ENCODE measurements at places on chromosomes 7 and 10.

DNA sequence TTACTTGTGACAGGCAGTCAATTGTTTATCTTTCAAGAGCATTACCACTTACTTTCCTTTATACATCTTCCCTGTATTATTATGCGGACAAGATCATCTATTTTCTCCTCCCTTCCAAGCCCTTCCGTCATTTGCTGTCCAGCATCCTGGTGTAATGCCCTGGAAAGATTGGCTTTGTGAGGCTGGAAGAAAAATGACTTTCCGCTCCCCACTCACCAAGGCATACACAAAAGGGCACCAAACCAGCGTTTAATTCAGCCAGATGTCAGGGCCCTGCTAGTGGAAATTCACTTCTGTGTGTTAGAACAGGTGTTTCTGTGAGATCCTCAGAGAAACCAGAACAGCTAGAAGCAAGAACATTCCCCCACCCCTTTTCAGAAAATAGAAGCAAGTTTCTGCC, 128.1 kb upstream of the NANOS1 start:
- DNase-seq: no peak

DNA sequence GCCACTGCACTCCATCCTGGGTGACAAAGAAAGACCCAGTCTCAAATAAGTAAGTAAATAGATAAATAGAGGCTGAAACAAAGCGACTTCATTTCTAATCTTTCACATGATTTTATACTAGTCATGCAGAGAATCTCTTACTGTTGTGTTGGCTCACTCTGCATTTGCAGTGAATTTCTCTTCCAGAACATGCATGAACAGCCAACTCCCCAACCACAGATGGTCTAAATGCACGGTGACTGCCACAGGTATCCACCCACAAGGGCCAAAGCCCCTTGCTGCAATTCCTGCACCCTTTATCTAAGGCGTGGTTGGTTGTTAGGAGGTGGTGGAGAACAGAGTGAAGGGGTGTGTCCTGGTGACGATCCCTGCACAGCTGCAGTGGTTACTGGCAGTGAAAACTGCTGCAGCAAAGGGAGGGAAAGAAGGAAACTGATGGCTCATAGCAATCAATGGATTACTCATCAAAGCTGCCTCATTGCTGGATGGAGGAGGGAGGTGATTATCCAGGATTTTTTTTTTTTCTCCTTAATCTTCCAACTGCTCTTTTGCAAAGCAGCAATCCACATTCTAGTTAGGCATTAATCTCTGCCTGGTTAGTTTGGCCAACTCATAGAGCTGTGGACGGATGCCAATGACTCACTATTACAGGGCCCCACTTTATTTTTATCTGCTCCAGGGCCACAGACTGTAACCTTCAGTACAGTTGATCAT, 50.6 kb downstream of the PRTFDC1 start:
- DNase-seq: peak; percentile 98

- no peak for DNase-seq
Measured at GRCh38 chr7:128437426-128438332, 18.0 kb upstream of the HILPDA start.

DNA sequence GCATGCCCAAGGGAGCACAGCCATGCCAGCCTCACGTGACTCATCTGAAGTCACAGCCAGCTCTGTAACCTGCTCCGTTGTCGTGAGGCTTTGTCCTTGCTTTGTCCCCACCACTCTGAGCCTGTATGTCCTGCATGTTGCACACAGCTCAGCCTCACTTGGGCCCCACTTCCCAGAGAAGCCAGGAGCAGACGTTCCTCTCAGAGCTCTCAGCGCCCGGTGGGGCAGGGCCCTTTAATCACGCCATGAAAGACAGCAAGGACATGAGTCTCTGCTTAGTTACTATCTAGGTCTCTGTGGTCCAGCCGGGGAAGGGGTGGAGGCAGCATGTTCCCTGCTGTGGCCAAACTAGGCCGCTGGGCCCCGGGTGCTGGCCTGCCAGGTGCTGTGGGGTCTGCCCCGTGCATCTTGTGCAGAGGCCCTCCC, 127.4 kb upstream of the FAM20C start:
- DNase-seq: no peak

GRCh38 chr7:16347827-16348192, 73.5 kb downstream of the CRPPA start:
- peak; percentile 63 for DNase-seq

GRCh38 chr10:125683821-125684220, 858 bp upstream of the TEX36 start:
- no peak for DNase-seq

DNA sequence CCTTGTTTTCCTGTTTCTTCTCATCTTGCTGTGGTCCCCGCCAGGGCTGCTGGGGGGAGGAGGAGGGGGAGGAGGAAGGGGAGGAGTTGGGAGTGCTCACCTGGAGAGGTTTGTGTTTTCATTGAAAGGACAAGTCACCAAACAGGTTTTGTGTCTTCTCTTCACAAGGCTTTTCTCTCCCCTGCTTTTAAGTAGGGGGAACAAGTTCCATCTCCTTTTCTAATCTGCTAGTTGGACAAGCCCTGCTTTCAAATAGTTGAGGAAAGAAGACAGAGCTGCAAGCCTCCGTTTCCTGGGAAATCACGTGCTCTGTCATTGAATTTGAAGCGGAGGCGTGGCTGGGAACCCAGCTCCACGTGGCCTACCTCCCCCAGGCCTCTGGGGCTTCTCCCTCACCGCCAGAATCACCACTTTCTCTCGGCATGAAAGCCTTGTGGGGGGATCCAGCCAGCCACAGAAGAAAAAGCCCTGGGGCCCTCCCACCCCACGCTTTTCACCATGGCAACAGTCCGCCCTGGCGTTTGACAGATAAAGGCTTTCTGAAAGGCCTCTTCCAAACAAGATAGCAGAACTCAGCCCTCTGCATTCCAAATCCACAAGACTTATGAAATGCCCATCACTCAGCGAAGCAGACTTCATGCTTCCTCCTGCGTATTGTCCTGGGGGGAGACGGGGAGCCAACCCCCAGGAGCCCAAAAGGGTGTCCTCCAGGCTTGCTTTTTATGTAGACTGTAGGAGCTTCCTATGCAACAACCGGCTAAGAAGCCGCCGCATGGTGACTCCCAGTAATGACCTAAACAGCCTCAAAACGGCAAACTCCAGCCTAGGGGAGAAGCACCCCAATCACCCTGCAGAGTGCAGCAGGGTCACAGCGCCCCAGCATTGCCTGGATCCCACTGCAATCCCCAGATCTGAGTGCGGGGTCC, 51.7 kb downstream of the PROSER2 start:
- peak; percentile 29 for DNase-seq

- DNase-seq: no peak
Measured at GRCh38 chr10:1454428-1454827, 282.9 kb downstream of the ADARB2 start.

DNA sequence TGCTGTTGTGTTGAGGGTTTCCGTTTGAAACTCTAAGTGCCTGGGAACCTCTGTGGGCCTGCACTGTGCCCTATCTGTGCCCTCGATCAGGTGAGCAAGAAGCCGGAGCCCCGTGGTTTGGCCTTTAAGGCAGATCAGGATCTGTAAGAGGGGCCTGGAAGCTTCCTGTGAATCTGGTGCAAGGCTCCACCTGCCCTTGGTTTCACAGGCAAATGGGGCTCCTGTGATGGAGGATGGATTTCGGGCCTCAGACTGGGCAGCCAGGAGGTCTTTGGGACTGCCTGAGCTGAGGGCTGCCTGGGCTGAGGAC, 21.6 kb downstream of the SCART1 start:
- no peak for DNase-seq

DNA sequence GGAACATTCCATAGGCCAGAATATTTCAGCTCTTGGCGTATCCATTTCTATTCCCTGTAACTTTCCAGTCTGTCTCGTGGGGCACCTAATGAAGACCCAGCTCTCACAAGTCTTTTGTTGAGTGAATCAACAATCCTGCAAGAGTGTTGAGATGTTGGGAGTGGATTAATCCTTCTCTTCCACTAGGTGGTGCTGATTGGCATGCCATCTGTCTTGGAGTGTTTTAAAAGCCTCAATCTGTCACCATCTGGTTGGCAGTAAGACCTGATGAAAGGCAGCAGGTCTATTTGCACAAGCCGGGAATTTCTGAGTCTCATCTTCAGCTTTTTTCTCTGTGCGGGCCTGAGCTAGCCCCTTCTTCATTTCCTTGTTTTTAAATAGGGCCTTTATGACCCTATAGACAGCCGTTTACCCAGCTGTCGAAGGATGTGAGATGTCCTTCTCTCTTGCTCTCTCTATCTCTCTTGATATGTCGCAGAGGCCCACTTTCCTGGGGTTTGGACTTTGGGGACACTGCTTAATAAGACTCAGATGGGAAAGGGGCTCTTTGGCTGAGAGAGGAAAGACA, 180.5 kb downstream of the ZNF365 start:
- DNase-seq: peak; percentile 89

GRCh38 chr7:6482307-6482706, 34.6 kb upstream of the DAGLB start:
- no peak for DNase-seq

DNA sequence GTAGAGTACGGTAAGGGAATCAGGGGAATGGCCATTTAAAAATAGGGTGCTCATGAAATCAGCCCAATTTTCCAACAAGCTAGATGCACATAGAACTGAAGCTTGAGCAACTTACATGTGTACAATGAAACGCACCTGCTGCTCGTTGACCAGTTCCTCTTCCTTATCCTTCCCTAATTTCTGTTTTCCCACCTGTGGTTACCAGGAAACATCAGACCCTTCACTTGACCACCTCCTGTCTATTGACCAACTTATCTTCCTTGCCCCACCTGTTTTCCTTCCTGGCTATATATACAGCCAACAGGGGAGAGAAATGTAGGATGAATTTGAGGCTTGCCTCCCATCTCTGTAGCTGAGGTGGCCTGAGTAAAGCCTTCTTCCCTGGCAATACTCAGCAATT, 37.8 kb upstream of the RAPGEF5 start:
- no peak for DNase-seq

GRCh38 chr10:131571346-131571745, 259.8 kb upstream of the TCERG1L start:
- DNase-seq: no peak

DNA sequence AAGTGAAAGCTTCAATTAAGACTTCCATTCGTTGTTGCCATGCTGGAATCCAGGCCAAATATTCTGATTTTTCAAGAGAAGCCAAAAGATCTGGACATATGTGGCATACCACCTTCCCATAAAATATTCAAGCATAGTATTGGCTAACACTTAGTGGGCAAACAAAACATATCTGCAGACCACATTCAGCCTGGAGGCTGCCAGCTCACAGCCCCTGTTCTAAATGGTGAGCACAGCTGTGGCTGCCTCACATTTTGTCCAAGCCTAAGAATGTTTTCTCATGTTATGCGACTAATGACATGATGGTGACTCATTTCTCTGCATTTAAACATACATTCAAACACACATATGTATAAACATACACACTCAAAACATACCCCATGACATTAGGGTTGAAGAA, 10.6 kb upstream of the CALU start:
- DNase-seq: peak; percentile 68

GRCh38 chr7:64611717-64612116, 48.8 kb upstream of the ZNF680 start:
- DNase-seq: no peak

DNA sequence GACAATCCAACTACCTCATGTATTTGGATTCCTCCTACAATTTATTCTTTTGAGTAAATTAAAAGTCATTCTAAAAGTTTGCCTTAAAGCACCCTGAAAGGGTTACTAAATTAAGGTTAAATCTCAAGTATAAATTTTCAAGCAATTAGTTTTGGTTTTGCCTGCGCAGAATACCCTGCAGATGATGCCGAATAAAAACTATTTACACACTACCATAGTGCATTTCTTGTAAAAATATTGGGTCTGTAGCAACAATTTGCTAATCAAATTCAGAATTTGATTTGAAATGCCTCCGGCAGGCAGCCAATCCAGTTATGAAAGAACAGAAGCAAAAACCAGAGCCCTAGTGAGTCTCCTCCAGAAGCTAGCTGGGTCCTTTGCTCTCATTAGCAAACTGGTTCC, 122.2 kb downstream of the TWIST1 start:
- no peak for DNase-seq

DNA sequence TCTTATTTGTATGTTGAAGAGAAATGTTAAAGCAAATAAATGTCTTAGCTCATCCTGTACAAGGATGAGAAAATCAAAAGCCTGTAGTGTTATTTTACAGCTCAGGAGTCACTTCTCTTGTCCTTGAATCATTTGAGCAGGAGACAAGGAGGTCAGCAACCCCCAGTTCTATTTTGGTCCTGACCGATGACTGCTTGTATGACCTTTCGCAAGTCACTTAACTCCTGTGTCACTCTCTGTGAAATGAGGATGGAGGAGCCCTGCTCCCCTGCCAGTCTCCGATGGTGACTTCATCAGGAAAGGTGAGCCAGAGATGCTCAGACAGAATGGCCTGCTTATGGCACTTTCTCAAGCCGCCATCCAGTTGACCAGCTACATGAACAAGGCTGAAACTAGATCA, 101.0 kb downstream of the CELF2 start:
- DNase-seq: no peak

DNA sequence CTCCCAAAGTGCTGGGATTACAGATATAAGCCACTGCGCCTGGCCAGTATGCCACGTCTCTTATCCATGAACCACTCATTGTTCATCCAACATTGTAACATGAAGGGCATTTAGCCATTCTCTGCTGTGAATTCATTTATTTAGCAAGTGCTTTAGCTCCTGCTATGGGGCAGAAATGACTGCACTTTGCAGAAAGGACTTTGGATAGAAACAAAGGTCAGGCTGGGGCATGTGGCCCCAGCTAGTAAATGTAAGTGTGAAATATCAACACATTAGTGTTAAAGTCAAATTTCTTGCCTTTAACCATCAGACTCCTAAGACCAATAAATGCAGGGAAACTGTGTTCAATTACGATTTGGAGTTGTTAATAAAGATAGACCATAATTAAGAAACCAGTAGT, 27.7 kb upstream of the TAX1BP1 start:
- DNase-seq: no peak

DNA sequence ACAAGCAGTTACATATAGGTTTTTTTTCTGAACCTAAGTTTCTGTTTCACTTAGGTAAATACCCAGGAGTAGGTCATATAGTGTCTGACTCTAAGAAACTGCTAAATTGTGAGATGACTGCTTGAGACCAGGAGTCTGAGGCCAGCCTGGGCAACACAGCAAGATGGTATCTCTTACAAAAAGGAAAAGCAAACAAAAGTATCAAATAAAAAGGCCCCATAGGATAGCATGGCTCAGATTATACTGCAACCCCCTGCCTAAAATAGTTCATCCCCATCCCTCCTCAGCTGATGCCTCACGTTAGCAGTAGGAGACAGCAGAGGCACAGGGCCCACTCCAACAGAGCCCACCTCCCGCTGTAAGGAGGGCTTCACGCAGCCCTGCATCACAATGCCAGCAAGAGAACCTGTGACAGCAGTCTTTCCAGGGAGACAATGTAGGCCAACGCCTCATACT, 90.3 kb downstream of the SRPK2 start:
- no peak for DNase-seq

DNA sequence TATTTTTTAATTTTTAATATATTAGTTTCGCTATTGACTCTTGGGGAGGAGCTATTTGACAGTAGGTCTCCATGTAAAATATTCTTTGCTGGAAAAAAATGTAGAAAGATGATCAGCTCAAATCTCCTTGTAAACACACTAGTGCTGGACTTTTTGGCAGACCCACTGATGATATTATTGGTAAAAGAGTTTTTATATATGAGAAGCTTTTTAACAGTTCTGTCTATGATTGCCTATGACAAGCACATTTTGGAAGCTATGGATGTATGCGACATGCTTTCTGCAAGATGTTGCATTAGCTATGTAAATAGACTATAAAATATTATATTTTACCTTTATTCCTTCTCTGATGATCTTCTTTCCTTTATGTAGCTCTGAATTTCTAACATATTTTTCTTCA, 928.5 kb downstream of the DNAJB9 start:
- no peak for DNase-seq
